ENCODE measurements at places on chromosomes 11 and 22.

DNA sequence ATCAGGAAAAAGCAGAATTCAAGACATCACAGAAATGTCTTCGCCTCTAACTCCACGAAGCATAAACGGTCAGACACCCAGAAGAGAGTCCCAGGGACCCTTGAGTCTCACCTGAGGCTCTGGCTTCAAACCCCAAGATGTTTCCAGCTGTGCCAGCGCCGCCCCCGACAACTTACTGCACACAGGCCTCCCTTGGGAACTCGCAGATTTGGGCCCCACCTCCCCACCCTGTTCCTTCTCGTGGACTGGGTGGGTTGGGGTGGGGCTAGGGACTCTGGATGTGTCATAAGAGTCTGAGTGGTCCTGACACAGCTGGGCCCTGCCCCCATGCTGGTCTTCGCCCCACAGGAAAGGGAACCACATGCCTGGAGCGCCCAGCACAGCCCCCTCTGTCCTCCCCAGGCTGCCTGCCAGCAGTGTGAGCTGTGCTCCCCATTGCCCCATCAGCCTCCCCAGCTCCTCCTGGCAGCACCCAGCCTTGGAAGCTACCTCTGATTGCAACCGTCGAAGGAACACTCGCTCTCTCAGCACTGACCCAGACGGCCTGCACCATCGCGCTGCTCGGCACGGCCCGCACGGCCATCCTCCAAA is 147.5 kb downstream of the CRYBB2 start:
- no peak for DNase-seq

- no peak for DNase-seq
Measured at GRCh38 chr11:117438371-117439000, 110.8 kb downstream of the CEP164 start.

DNA sequence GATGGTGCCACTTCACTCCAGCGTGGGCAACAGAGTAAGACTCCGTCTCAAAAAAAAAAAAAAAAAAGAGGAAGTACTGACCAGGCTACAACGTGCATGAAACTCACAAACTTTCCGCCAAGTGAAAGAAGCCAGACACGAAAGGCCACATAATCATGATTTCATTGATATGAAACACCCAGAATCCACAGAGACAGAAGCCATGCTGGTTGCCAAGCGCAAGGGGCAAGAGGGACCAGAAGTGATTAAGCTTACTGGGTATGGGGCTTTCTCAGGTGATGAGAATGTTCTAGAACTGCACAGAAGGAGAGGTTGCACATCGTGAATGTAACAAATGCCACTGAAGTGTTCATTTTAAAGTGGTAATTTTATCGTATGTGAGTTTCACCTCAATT is 60.9 kb downstream of the CELSR1 start:
- no peak for DNase-seq

DNA sequence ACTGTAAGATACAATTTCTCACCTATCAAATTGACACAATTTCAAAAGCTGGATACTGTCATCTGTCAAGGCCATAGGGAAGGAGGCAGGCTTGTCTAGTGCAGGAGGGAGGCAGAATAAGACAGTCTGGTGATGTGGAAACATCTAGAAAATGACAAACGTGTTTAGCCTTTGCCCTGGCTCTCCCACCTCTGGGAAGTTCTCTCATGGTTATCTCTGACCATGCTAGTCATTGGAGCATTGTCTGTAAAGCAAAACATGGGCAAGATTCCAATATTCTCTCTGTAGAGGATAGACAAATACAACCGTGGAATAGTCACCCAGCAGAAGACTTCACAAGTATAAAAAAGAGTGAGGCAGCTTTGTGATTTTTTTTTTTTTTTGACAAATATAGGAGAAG is 9.1 kb upstream of the SERHL2 start:
- no peak for DNase-seq

GRCh38 chr11:76752321-76753143 is 30.6 kb upstream of the TSKU start:
- no peak for DNase-seq

- DNase-seq = no peak
Measured at GRCh38 chr11:17008099-17008498, 6.1 kb downstream of the PLEKHA7 start.

DNA sequence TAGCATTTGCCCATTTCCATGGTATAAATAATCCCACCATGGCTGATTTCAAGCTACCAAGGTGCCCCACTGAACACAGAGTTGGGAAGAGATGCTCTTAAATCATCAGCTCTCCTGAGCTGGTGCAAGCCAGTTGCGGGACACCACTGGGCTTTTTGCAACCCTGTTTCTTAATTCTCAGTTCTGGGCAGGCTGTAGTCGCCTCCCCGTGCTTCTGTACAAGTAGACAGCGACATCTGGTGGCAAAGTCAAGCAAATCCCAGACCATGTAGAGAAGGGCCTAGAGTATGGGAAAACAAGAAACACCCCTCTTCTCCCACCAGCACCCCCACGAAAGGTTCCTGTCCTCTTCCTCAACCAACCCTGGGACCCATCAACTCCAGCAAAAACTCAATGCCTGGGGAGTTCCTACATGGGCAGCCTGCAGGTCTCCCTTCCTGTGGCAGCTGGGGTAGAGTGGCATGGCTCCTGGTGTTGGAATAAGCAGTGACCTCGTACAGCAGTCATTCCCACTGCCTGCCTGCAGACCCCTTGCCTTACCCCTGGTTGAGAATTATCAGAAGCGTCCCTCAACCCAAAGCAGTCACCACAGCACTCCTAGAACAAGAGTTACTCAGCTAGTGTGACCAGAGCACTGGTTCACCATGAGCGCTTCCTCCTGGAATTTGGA is 68.4 kb downstream of the IGLL5 start:
- peak; percentile 54 for DNase-seq

GRCh38 chr22:50306753-50307749 is at the start of gene PLXNB2:
Gene PLXNB2 (minus strand): TSS chr22:50307646. CDS start chr22:50290584, 17,062 bp downstream.
- peak; percentile 74 for DNase-seq

GRCh38 chr11:15841931-15842740 is 514.2 kb downstream of the SOX6 start:
- no peak for DNase-seq

DNA sequence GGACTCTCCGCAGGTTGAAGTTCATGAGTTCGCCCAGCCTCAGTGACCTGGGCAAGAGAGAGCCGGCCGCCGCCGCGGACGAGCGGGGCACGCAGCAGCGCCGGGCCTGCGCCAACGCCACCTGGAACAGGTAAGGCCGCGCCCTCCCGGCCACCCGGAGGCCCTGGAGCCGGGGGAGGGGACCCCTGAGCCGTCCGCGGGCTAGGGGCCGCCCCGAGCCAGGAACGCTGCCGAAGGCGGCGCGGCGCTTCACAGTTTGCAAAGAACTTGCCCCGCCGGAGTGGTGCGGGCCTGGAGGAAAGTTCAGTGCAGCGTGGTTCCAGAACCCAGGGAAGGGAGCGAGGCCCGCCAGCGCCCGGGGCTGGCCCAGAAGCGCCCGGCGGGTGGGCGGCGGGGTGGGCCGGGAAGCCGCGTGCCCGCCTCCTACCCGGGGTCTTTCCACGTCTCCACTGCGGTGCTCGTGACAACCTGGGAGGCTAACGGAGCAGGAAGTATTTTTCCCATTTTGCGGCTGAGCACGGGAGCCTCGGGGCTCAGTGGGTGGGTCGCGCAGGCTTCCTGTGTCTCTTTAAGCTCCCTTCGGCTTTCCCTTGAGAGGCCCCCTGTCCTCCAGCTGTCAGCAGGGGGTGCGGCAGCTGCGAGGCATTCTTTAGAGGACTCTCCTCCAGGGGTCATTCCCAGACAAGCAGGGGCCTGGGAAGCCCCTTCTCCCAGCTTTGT is 635 bp downstream of the PRR5 start:
- no peak for DNase-seq

DNA sequence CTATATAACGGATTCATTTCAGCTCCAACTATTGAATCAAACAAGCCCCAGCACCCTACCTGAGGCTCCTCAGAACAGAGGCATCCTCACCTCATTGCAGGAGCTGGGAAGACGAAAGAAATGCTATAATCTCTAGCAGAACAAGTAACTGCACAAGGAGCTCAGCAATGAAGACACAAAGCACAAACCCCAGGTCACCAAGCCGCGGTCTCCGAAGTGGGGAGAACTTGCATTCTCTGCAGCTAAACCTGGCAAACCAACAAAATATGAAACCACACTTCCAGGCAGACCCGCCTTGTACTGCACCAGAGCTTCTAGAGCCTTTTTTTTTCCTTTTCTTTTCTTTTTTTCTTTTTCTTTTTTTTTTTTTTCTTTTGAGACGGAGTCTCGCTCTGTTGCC is 21.8 kb upstream of the CD5 start:
- DNase-seq = no peak

Measured in GDM1 (cell line).